ENCODE measurements at places on chromosomes 3 and 15.

- no peak for DNase-seq
These were observed 44.8 kb downstream of the MAP2K5 start for GRCh38 chr15:67587331-67587730.

DNA sequence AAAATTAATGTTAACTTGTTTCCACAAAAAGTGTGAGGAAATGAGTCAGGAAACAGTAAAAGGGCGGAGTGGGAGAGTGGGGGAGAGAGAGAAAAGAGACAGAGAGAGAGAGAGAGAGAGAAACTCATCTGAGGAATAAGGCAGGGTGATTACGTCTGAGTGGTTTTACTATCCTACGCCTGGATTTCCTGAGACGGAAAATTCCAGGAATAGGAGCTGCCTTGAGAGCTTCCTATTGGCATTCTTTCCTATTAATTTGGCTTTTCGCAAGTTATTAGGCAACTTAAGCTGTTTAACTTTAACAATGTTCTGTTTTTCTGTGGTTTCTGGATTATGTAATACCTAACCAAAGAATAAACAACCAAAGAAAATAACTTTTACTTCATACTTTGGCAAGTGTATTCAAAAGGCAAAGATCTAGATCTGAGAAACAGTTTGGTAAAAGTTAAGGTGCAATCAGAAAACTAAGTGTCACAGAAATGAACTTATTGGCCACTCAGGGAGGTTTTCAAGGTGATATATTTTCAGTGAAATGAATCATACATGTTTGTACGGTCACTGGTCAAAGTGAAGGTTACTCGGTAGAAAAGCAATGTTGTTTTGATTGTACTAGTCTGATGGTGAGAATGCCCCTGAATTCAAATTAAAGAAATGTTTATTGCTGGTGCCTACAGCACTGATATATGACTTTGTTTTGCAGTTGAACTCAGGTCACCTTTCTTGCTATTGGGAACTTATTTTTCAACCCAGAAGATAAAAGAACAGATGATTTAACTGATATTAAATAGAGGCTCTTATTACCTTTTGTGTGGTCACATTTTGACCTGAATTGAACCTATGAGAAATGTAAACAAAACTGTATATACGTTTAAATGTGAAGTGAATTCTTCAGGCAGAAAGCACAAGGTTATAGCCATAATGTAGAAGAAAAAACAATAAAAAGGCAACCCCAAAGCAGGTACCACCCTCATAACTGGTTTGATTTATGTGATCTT is 39.9 kb upstream of the TNFSF10 start:
- DNase-seq, result peak; percentile 79

DNA sequence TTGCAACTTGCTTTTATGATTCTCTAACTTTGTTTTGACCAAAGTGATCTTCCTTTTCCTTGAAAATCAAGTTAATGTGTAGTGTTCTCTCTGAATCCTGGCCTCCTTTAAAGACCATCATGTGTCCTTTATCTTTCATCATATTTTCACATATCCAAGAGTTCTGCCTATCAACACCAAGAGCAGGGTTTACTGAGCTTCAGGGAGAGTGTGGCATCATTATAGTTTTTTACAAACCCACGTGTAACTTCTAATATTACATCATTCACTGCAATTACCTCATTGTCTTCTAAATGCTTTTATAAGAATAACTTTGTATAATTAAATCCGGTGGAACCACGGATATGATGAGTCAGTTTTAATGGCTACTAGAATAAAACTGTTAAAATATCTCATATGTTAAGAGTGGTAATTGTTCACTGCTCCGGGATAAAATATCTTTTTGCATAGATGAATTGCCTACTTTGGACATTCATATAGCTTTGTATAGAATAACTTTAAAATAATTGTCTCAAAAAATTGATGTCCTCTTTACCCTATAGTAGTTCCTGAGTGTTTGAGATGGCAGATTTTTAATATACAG is 248.8 kb upstream of the GRM7 start:
- DNase-seq, result no peak

DNA sequence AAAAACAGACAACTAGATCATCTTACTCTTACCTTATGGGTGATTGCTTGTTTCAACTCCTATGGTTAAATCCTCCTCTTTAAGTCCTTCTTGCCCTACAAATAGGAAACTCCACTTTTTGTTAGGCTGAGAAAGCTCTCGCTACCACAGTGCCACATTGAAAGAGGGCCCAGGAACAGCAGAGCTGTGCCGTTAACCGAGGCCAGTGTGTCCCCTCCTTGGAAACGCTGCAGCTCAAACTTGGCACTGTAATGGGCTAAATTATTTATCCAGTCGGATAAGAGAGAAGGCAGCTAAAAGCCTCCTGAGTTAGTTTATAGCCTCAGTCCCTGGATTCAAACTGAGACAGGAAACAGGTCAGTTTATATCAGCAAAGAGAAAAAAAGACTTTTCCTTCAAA is 46.1 kb downstream of the KBTBD12 start:
- no peak for DNase-seq

DNA sequence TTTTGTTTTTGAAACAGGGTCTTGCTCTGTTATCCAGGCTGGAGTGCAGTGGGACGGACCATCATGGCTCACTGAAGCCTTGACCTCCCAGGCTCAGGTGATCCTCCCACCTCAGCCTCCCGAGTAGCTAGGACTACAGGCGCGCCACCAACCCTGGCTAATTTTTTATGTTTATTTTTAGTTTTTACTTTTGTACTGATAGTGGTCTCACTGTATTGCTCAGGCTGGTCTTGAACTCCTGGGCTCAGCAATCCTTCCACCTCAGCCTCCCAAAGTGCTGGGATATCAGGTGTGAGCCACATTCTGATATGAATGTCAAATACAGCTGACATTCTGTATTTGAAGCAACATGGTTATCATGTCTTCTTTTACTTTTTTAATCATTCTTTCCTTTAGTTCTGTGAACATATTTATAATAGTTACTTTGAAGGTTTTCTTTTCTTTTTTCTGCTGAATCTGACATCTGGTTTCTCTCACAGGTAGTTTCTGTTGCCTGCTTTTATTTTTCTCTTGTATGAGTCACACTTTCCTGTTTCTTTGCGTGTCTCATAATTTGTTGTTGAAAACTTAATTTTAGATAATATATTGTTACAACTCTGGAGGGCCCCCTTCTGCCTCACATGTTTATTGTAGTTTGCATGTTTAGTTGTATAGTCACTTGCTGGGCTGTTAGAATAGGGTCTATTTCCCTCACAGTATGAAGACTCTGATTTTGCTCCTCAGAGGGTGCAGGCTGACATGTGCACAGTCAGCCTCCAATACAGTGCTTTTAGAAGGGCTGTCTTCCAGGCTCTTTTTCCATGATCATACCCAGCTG is 8.4 kb upstream of the CNTN4 start:
- no peak for DNase-seq

GRCh38 chr3:113245761-113246161 is 34.4 kb downstream of the BOC start:
- peak; percentile 59 for DNase-seq

GRCh38 chr3:157134620-157135191 is 25.2 kb downstream of the CCNL1 start:
- DNase-seq, result no peak

DNA sequence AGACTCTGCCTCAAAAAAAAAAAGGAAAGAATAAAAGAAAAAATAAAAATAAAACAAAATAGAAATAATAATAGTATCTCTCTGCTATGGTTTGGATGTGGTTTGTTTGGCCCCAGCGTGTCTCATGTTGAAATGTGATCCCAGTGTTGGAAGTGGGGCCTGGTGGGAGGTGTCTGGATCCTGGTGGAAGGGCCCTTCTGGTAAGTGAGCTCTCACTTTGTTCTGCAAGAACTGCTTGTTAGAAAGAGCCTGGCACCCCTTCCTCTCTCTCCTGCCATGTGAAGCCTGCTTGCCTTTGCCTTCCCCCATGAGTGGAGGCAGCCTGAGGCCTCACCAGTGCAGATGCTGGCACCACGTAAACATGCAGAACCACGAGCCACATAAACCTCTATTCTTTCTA is 26.3 kb downstream of the TMEM44 start:
- no peak for DNase-seq

DNA sequence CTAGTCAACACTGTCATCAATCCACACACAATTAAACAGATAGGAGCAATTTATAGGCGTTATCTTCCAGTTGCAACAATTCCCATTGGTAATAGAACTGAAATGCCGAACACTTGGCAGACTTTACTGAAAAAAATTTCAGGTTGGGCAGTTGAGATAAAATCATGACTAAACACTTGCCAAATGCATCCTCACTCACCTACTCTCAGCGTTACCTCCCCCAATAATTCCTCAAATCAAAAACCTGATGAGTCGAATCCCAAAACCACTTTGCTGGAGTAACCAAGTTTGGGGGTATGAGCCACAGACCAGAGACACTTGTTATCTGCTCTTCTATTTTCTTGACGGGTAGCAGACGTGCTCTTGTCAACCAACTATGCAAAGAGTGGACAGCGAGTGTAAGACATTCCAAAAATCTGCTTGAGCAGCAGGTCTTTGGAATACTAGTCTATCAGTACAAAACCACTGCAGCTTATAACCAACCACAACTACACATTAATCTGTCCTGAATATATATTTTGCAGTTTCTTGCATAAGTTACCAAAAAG is 30.3 kb downstream of the PPP1R2 start:
- no peak for DNase-seq

DNA sequence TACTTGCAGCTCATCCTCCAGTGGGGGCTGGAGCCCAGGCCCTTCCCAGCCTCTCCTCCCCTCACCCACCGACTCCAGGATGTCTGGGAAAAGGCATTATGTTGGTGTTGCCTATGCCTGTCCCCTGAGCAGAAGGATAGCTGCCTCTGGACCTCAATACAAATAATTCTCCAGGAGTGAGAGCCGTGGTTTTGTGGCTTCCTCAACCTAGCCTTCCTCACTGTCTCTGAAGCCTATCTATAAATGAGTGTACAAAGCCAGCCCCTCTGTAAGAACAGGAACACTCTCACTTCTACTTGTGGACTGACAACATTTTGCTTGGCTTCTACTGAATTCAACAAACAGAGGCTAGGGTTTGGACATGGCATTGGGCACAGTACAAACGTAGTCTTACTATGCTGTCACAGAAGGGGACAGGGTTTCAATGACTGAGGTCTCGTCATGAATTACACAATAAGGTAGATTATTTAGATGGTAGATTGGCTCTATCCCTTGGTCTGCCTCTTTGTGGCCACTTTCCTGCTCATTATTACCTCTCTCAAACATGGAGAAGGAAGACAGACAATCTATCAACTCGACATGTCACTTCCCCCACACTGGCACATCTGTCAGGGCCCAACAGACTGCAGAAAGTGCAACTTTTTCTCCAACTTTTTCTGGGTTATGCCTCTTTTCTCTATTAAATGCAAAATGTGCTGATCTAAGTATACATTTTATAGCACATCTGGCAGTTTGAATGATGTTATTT is 82.8 kb upstream of the MEX3B start:
- no peak for DNase-seq
